ENCODE measurements at places on chromosomes 11 and 22.

- no peak for DNase-seq
Observed at GRCh38 chr11:71418643-71419042, 29.6 kb downstream of the DHCR7 start.

GRCh38 chr11:119776031-119776636, 47.1 kb upstream of the NECTIN1 start:
- DNase-seq, result no peak

DNA sequence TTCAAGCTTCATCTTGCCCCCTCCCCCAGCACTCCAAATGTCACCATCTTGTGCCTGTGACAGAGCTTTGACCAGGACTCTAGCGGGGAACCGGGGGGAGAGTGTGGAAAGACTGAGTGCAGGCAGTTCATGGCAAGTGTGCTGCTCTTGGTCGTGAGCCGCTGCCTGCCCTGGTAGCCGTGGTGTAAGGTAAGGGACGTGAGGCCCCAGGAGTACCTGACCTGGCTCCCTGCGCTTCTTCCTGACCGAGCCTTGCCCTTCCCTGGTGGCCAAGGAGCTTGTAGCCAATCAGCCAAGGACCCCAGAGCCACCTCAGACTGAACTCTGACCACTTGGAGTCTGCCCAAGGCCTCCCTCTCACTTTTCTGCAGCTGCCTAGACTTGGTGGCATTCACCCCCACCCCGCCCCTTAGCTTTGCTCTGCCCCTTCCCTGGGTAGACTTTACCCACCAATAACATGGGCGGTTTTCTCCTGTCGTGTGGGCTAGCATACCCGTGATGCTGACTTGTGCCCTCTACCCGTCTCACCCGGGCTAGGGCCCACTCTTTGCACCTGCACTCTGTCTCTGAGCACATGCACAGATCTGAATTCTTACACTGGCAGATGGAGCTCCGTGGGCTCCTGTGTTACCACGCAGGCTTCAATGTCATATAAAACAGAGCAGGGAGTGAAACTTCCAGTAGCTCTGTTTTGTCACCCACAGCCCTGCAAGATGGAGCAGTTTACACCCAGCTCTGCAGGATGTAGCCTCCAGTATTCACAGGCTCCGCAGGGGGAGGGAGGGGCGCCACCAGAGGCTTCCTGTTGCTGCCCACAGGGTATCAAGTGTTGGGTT, 1.5 kb downstream of the DGKZ start:
- peak; percentile 69 for DNase-seq

DNA sequence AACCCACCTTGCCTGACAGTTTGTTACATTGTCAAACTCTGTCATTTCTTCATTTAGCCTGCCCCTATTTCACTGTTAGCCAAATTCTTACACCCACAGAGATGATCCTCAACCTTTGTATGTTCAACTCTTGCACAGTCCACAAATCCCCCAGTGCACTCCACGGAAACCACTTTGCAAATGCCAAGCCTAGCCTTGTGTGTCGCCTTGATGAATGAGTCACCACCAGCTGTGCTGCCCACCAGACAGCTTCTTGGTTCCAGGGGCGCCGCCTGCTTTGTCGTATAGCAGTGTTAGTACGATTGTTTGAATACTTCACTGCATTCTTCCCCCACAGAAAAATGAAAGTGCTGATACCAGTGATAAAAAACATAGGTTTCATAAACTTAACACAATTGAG, 686.3 kb downstream of the NTM start:
- no peak for DNase-seq

GRCh38 chr22:40396882-40397281, 26.5 kb downstream of the SGSM3 start:
- no peak for DNase-seq

GRCh38 chr11:104934594-104934993, 33.8 kb downstream of the CASP4 start:
- DNase-seq, result peak; percentile 34

DNA sequence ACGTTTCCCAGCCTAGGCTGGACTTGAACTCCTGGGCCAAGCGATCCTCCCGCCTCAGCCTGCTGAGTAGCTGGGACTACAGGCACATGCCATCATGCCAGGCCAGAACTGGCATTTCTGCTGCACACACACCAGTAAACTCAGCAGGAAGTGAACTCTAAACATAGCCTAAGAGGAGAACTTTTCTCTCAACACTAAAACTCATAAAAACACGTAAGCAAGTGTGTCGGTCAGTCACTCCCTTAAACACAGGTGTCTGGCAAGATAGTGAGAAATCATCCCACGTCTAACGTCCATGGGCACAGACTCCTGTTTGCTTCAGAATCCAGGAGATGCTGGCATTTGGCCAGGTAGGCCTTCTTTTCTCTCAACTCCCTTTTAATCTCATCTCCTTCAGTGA, 104.8 kb downstream of the RPL27A start:
- no peak for DNase-seq

GRCh38 chr11:2390725-2391151, 9.8 kb upstream of the TSSC4 start:
- no peak for DNase-seq

DNA sequence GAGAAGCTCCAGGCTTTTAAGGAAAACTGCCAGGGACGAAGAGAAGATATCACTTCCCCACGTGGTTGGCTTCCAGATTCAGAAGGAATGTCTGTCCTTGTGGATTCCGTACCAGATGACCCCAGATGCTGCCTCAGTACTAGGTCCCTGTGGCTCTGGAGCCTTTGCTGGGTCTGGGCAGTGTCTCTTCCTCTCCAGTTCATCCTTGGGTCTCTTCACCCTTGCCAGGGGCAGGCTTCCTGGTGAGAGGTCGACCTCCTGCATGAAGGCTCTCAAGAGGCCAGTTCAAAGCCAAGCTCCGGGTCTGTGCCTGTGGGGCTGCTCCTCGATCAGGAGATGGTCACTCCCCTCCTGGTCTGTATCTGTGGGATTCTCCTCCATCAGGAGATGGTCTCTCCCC, 74.7 kb upstream of the B3GAT1 start:
- DNase-seq, result no peak

DNA sequence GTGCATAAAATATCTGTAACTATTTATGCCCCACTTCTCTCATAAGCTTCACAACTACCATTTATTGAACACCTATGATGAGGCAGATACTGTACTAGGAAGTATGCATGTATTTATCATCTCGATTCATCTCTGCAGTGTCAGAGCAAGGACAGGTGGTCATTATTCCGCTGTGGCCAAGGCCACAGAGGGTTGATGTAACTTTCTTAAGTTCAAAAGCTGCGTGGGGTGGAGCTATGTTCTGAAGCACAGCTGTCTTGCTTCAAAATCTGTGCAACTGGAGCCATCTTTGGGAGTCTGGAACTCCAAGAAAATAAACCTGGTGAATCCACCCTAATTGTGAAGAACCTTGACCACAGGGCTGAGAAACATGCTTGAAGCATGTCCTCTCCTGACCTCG, 60.2 kb upstream of the HMGXB4 start:
- no peak for DNase-seq

DNA sequence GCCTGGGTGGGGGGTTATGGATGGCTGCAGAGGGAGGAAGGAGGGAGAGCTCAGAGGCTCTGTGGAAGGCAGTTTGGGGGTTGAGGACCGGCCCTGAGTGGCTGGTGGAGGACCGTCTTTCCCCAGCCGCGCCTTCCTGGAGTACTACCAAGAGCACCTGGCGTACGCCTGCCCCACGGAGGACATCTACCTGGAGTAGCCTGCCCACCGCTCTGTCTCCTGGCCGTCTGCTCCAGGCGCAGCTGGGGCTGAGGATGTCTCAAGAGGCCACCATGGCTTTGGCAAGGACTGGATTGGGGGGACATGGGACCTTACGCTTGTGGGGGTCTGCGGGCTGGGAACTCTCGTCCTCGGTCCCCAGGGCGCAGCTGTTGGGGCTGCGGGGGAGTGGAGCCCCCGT, 10.0 kb downstream of the MAPK8IP2 start:
- DNase-seq, result no peak

GRCh38 chr11:92929246-92929645, 40.2 kb upstream of the MTNR1B start:
- DNase-seq, result no peak

DNA sequence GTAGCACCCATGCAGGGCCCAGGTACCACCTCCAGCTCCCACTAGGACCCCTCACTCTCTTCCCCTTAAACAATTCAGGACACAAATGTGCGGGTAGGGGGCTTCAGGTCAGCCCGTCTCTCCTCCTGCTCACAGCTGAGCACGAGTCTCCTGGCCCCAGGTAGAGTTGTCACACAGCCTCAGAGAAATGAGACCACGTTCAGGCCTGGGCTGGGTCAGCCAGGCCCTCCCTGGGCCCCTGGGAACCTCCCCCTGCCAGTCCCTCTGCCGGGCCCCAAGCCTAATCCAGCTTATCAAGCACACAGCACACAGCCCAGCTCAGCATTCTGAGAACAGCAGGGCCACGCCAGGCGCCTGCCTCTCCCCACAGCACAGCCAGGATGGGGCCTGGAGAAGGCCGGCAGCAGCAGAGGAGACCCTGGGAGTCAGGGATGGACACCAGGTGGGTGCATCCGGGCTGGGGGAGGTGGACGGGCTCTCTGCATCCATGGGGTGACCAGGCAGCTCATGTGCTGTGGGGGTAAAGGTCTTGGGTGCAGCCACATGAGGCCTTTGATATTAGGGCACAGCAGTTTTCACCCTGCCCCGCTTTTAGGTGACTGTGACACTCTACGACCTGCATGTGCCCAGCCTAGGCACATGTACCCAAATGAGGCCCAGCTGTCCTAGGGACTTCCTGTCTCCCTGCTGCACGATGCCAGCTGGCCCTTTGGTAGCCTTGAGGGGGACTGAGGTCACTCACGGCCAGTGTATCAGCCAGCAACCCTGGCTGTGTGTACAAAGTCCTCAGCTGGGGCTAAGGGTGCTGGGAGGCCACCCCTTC, 87.0 kb downstream of the MORC2 start:
- no peak for DNase-seq

DNA sequence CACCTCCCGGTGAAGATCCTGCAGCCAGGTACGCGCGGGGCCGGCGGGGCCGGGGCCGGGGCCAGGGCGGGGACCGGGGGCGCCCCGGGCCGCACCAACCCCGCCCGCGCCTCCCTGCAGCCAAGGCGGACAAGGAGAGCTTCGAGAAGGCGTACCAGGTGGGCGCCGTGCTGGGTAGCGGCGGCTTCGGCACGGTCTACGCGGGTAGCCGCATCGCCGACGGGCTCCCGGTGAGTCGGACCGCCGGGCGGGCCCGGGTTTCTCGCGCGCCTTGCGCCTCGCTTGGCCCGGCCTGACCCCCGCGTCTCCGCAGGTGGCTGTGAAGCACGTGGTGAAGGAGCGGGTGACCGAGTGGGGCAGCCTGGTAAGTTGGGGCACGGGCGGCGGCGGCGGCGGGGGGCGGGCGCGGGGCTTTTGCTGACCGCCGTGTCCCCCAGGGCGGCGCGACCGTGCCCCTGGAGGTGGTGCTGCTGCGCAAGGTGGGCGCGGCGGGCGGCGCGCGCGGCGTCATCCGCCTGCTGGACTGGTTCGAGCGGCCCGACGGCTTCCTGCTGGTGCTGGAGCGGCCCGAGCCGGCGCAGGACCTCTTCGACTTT, 531 bp downstream of the PIM3 start:
- peak; percentile 46 for DNase-seq

DNA sequence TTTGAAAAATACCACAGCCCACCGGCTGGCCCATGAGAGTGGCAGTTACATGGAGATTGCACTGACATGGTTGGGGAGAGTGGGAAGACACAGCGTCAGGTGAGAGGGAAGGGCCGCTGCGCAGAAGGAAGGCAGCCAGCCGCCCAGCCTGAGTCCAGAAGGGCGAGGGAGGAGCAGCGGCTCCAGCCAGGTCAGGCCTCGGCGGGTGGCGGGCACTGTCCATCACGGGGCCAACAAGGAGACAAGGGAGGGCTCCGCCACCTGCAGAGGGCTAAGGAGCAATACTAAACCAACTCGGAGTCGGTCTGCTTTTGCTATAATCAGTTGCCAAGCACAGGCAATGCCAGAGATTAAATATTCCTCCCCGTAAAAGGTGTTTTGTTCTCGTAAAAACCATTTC, 384.5 kb downstream of the TBC1D22A start:
- no peak for DNase-seq

- DNase-seq, result no peak
Observed at GRCh38 chr11:13388741-13389140, 74.3 kb downstream of the BTBD10 start.

All from CD4-positive, alpha-beta T cell treated with Interleukin-12 subunit alpha and Interleukin-12 subunit beta, for 1 hour (primary cell).